ENCODE measurements at places on chromosomes 3 and 15. TPM values are rescaled to one million over a fixed set of nuclear protein-coding genes. Genes with fewer than 3 reads are reported as not detected.

Gene CORO2B
- total RNA-seq = 19.6 TPM

Gene FBXW12
- 1.8 TPM for total RNA-seq

Gene ZPLD1
- total RNA-seq = 0.46 TPM

Gene GABRR3
- total RNA-seq = not detected

Gene PTH1R
- total RNA-seq = 4.2 TPM

Gene NOX5
- 0.23 TPM for total RNA-seq

Gene SLC4A7
- total RNA-seq = 241 TPM

Gene RPSA
- total RNA-seq = 1,160 TPM

Gene TTLL13
- not detected for total RNA-seq

Gene TUSC7
- not detected for total RNA-seq

Gene ZNF80
- total RNA-seq = 0.23 TPM

Gene GOLGA8T
- 0.69 TPM for total RNA-seq

Gene ARGFX
- total RNA-seq = not detected

Gene EXOSC7
- 29.5 TPM for total RNA-seq

Gene PLA2G4D
- under 0.01 TPM for total RNA-seq

Gene CPB1
- not detected for total RNA-seq

Gene AGTR1
- 1.4 TPM for total RNA-seq

Gene STARD5
- 1.2 TPM for total RNA-seq

Gene CHRNA3
- total RNA-seq = 4.8 TPM

Gene SPINK8
- total RNA-seq = not detected

Gene ATP13A5
- 0.92 TPM for total RNA-seq

Gene THAP10
- total RNA-seq = 6.0 TPM

Gene LHFPL4
- 55.1 TPM for total RNA-seq

Gene ROPN1B
- 3.2 TPM for total RNA-seq

Gene NRG4
- 1.8 TPM for total RNA-seq

Gene BCL2A1
- 3.0 TPM for total RNA-seq

Gene GOLGA8G
- not detected for total RNA-seq

Gene OCA2
- 7.4 TPM for total RNA-seq

Gene DZIP1L
- total RNA-seq = 14.3 TPM

Gene NDN
- 130 TPM for total RNA-seq

Gene KNL1
- 12.0 TPM for total RNA-seq

All from diencephalon (tissue), 1 donor.